ENCODE measurements at places on chromosomes 16 and 17.
A peak's percentile ranks its signal among the peaks of the same experiment; 100 is the strongest.

GRCh38 chr16:19374402-19374801 is 43.3 kb upstream of the TMC5 start:
- DNase-seq, result no peak

DNA sequence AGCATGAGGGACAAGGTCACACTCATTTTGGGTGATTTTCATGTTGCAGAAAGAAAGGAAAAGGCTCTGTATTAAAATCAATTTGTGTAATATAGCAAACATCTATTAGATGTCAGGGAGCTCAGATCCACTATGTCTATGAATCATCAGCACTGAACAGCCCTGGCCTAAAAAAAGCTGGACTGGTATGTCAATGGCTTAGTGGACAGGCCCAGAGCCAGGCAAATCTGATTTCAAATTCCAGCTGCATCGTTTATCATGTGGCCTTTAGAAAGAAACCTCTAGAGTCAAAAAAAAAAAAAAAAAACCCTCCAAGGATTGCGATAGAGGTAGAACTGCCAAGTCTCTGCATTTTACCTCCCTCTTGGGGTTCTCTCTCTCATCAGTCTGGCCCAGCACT is 5.4 kb downstream of the GAS7 start:
- peak; percentile 85 for DNase-seq

GRCh38 chr17:2172077-2172851 is 117.4 kb downstream of the HIC1 start:
- peak; percentile 99 for DNase-seq

DNA sequence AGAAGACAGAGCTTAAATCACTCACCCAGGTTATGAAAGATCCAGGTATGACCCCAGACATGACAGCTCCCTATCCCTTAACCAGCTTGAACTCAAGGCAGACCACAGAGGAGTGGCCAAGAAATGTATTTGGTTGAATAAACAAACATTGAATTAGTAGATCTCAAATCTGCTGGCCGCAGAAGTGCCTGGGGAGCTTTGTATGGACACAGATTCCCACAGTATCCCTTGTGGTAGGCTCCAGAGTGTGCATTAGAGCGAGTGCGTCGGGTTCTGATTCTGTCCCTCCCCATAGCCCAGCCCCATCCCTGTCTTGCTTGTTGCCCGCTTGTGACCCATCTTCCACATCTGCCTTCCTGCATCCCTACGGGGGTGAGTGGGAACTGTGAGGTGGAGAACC is 118.8 kb upstream of the FOXF1 start:
- DNase-seq, result no peak

DNA sequence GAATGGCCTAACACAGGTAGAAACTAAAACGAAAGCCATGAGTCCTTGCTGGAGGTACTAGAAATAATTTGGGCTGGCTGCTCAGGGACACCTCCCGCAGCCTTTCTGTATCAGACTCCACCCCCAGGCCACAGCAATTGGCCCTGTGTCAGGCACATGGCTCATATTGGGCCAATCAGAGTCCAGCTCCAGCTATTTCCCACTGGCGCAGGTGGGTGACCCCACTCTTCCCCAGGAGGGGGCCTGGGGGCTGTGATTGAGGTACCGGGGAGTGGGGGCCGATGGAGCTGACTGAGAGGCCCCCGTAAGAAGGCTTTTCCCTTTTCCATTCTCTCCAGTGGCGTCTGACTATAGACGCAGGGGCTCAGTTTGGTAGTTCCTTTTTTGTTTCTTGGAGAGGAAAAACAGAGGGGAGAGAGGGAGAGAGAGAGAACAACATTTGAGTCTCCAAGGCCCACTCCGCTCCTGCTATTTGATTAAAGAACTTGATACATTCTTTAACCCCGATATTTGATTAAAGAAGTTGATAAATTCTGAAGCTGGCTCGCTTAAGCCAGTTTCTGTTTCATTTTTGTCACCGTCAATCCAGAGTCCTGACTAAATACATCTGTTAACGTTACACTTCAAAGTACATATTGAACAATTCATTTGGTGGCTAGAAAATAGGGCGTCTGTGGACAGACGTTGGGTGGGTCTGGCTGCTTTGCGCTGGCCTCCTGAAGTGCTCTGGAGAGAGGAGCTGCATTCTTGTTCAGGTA is 26.3 kb downstream of the FOXL1 start:
- DNase-seq, result no peak
